NCI-H1417 treated with DMSO at 0.1 percent for 48 hours (cell line): ENCODE measurements at places on chromosomes 5 and 9.

DNA sequence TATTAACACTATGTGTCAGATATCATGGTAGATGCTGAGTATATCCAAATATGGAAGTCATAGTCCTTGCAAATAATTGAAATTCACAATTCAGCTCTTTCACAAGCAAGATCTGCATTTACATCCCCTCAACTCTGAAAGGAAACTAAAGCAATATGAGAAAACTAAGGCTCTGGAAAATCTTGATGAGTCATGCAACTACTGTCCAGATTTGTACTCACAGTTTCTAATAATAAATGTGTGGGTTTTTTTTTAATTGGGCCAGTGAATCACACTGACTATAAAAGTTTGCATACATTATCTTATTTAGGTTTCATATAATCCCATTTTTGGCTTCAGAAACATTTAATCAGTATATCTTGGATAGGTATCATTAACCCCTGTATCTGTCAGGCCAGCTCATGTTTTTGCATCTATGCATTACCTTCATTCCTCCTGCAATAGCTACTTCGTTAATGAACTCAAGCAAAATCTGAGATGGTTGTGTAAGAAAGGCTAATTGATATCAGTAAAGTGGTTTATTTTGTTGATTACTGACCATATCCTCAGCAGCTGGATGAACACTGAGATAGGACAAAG lies 58.7 kb upstream of the PRR16 start:
- no peak for DNase-seq

DNA sequence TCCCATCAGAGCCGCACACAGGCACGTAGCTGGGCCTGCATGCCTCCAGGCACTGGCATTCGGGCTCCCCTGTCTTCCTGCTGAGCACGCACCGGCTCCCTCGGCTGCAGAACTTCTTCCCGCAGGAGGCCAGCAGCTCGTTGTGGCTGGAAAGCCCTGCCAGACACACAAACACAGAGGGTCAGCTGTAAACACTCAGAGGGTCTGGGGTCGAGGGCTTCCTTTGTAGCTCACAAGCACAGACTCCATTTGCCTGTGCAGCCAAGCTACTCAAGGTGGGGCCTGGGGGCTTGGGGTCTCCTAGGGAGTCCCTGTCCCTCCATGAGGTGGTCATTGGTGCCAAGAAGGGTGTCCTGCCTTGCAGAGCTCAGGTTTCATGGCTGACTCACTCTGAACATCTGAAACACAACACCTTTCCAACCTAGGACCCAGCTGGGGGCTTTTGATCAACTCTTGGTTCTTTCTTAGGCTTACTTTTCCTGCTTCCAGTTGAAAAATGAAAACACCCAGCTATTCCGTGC lies 211.4 kb downstream of the FSTL4 start:
- DNase-seq = no peak

GRCh38 chr5:11420969-11421368 lies 483.3 kb downstream of the CTNND2 start:
- DNase-seq = no peak

- DNase-seq = no peak
Measured at GRCh38 chr5:38726279-38726678, 119.5 kb upstream of the OSMR start.

DNA sequence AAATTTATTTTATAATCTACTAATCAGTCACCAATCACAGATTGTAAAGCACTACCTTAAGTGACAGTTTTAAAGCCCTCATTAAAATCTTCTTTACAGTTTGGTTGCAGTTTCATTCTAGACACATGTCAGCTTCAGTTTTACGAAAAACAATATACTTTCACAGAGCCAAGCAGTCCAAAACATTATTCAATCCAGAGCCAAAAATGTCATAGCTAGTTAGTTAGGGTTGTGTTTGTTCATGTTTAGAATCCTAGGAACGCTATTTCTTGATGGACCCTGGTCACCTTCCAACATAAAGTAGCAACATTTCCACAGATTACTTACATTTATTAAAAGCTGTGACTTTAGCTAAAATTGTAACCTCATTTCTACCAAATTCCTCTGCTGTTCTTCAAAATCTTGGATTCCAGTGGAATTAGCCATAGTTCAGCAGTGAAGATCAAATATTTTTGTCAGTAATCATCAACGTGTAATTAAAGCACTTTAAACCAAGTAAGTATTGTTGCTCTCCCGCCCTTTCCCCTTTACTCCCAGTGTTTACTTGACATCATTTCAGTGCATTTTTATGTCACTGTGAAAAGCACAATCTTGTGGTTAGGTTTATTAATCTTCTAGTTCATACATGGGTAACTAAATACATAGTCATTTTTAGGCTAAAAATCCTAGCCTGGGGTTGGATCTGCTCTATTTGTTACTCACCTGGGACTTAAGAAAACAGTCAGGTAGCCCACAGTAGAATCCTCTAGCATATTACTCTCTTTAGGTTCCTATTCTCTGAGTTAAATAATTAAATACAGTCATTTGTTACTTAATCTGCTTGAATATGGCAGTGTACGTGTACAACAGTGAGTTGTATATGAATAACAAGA lies 74.3 kb downstream of the NIPBL start:
- DNase-seq = no peak

- no peak for DNase-seq
Measured at GRCh38 chr9:114954956-114955582, 24.7 kb upstream of the TNFSF8 start.

- DNase-seq = no peak
Measured at GRCh38 chr5:61842840-61843239, 463.2 kb upstream of the KIF2A start.

DNA sequence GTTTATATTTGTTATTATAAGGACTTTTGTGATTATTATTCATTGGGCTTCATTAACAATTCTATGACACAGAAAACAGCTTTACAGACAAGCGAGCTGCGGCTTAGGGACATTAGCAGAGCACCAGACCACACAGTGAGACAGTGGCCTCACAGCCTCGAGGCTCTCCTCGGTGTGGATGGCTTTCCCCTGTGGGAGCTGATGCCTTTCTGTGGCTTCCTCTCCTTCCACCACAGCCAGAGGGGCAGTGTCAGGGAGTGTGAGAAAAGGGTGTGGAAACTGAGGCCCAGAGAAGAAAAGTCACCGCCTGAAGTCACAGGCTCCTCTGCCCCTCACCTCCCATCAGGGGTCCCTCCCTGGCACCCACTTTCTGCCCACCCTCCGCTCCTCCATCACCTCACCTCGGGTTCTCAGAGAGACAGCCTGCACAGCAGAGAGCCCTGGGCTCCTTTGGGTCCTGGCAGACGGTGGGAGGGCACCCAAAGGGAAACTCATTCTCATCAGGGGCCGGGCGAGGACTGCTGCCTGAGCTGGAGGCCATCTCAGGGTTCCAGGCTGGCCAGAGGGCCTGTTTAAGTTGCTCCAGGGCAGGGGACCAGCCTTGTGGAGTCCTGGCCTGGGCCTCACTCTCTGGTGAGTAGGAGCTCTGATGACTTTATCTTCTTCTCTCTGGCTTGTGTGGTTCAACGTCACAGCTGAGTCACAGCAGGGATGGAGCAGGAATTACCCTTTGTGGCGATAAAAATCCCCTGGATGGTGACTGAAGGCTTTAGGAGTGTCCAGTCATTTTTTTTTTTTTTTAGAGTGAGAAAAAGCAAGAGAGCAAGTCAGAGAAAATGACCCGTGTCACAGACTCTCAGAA lies 830 bp downstream of the TRAF1 start:
- no peak for DNase-seq

GRCh38 chr5:80706835-80707447 lies 52.2 kb upstream of the DHFR start:
- DNase-seq = no peak

DNA sequence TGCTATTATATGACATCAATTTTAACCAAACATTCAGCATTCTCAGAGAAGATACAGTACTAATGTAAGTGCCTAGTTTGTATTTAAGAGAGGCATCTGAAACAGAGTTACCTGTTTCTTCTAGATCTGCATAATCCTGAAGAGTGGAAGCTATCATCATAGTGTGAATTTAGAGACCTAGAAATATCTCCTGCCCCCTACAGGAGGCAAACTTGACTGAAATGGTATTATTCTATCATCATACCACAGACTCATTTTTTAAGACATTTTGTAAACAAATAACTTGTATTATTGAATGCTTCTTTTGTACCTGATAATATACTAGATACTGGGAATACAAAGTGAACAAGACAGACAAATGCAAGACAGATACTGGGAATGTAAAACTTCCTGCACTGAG lies 216.8 kb upstream of the RPS23 start:
- no peak for DNase-seq

DNA sequence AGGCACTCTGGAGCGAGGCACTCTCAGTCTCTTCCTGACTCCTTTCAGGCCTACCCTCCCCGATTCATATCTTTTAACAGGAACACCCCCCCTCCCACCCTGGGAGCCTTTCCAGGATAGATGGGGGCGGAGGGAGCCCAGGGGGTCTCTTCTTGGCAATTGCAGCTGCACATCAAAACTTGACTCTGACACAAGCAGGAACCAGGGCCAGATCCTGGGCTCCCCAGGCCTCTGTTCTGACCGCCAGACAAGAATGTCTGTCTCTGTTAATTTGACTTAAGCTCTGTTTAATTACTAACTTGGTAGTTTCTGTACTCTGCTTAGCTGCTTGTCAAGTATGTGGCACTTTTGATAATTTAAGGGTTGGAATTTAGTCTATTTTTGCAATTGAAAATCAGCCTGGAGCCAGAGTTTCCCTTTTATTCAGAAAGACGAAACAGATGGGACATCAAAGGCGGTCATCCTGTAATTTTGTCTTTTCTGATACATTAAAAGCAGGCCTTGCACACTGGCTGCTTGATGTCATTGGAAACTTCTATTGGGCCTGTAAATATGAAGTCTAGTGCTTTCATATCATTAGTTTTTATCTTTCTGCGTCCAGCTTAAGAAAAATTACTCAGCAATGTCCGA lies 43.3 kb downstream of the ACTL7B start:
- no peak for DNase-seq

DNA sequence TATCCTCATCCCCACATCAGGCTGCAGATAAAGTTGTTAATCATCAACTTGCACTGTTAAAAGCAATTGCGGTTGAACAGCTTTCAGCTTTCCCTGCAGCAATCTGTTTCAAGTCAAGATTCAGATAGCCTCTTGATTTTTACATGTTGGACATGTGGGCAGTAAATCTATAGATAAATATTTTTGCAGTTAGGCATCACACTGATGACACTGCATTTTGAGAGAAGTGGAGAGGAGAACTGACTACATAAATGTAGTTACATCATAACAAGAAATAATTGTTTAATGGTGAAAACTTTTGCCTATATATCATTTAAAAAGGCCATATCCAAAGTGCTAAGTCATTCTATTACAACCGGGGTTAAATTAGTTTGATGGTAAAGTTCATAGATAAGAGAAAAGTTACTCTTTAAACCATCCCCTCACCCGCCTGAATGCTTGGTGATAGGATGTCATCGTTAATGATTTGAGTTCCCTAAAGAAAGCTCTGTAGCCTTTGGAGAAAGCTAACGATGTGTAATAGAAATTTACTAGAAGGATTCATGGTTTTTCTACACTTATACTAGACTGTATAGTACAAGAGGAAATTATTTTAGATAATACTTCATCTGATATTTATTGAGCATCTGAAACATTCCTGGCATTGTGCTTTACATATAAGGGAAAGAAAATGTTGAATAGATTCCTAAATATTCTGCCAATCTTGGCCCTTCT lies 30.8 kb upstream of the ALDH1A1 start:
- no peak for DNase-seq

DNA sequence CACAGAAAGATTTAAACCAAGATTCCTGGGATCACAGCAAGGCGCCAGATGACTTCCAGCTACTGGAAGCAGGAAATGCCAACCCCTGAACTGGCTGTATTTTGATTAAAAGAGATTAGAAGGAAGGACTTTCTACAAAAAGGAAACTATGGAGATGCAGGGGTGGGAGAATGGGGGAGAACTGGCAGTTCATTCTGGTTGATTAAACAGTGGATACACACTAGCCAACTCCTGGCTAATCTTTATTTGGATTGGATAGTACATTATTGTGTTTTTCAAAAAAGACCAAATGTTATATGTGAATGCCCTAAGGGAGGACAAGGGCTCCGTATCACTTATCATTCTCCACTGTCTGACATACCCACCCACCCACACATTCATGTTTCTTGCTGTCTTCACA lies 93.2 kb downstream of the CDO1 start:
- DNase-seq = no peak

- peak; percentile 56 for DNase-seq
Measured at GRCh38 chr5:81852291-81853029, 101.6 kb upstream of the SSBP2 start.

- no peak for DNase-seq
Measured at GRCh38 chr5:67206929-67207328, 10.3 kb upstream of the CD180 start.

- DNase-seq = no peak
Measured at GRCh38 chr9:110979636-110980035, 58.6 kb downstream of the LPAR1 start.

- no peak for DNase-seq
Measured at GRCh38 chr9:78351816-78352215, 54.9 kb downstream of the PSAT1 start.

DNA sequence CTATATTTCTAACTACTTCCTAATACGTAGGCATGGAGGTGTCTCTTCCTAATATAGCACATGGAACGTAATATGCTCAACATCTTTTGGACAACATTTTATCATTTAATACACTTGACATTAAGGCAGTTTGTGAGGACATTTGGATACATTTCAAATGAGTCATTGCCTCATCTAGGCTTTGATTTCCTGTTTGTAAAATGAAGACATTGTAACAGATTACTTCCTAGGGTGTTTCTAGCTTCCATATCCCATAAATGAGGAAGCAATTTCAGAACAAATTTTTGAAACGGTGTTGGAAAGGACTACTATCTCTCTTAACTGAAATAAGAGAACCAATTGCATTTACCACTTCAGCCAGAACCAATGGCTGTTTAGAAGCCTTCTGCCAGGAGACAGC lies 38.7 kb downstream of the SLC28A3 start:
- no peak for DNase-seq

GRCh38 chr9:19087106-19088000 lies 15.4 kb downstream of the HAUS6 start:
- no peak for DNase-seq

GRCh38 chr5:97022898-97023297 lies 87.0 kb downstream of the LNPEP start:
- DNase-seq = no peak

GRCh38 chr5:116645627-116646026 lies 71.0 kb upstream of the SEMA6A start:
- DNase-seq = no peak

GRCh38 chr9:132160802-132161742 lies 786 bp upstream of the NTNG2 start:
- DNase-seq = no peak

- DNase-seq = no peak
Measured at GRCh38 chr5:119290161-119290569, 65.7 kb upstream of the TNFAIP8 start.

- no peak for DNase-seq
Measured at GRCh38 chr9:4461437-4461836, 28.8 kb upstream of the SLC1A1 start.

- no peak for DNase-seq
Measured at GRCh38 chr5:25970906-25971489, 1067.4 kb downstream of the CDH9 start.
